ENCODE measurements at places on chromosomes 13 and 19.

DNA sequence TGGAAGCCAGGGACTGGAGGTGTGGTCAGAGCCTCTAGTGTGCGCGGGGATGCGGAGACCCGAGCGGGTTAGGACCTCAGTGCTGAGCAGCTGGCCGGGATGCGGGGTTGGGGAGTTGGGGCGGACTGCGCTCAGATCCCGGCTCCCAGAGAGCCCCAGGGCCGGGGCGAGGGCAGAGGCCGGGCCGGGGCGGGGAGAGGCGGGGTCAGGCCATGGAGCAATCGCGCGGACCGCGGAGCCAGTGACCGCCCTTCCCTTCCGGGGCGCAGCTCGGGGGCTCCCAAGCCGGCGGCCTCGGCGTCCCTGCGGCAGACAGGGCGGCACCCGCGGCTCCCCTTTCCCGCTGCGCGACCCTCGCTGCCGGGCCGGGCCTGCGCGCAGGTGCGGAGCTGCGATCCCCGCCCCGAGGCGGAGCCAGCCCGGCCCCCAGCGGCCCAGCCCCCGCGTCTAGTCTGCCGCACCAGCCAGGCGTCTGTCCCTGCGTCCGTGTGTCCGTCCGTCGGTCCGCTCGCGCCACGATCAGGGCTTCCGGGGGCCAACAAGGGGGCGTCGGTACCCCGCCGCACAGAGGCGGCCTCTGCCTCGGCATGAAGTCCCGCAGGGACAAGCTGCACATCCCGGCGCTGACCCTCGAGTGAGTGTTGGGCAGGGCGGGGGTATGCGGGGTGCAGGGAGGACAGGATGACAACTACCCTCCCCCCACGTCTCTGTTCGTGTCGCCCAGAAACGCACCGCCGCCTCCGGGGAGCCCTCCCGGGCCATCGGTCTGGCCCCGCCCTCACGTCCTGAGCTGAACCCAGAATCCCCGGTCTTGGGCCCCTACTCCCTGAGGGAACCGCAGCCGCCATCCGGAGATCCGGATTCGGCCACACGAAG lies 12.4 kb downstream of the MAST3 start:
- DNase-seq, result no peak

GRCh38 chr13:26971990-26972887 lies 199.4 kb downstream of the USP12 start:
- no peak for DNase-seq

DNA sequence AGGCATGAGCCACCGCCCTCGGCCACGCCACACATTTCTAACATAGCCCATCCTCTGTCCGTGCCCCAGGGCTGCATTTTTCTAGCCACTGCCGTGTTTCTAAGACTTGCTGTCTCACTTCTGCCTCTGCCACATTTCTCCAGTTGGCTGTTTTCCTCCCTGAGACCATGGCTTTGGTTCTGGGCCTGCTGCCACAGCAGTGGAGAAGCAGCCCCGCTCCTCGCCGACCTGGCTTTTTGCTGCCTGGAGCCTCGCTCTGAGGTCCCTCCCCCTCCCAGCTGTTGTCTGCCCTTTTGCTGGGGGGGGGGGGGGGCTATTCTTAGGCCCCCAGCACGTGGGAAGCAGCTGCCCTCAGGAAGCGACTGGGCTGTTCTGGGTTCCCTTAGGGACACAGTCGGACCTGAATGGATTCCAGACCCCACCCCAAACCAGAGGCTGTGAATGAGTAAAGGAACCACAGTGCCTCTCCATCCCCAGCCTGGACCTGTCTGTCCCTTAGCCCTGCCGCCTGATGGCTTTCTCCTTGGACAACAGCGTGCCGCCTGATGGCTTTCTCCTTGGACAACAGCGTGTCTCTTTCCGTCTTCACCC lies 3.3 kb downstream of the GYS1 start:
- no peak for DNase-seq

- DNase-seq, result no peak
Observed at GRCh38 chr13:36310417-36311108, 12.9 kb upstream of the CCDC169 start.

DNA sequence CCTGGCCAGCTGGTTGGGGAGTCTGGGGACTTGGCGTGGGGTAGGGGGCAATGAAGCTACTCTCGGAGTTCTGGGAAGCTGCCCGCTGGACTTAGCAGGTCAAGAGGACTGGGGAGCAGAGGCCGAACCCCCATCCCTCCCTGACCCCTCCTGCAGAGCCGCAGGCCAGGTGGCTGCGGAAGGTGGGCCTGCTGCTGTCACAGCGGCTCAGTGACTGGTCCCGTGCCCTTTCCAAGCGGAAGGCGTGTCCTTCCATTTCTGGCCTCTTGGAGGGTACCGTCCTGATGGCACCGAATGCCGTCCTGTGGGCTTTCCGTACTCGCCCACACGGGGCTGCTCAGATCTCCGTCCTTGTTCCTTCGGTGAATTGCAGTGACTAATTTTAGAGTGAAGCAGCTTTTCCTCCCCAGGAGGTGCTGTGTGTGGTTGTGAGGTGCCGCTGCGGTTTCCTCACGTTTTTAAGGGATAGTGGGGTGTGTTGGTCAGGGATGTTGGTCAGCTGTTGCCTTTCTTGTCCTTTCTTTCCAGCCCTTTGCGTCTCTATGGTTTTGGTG lies 20.8 kb downstream of the DOT1L start:
- DNase-seq, result no peak

DNA sequence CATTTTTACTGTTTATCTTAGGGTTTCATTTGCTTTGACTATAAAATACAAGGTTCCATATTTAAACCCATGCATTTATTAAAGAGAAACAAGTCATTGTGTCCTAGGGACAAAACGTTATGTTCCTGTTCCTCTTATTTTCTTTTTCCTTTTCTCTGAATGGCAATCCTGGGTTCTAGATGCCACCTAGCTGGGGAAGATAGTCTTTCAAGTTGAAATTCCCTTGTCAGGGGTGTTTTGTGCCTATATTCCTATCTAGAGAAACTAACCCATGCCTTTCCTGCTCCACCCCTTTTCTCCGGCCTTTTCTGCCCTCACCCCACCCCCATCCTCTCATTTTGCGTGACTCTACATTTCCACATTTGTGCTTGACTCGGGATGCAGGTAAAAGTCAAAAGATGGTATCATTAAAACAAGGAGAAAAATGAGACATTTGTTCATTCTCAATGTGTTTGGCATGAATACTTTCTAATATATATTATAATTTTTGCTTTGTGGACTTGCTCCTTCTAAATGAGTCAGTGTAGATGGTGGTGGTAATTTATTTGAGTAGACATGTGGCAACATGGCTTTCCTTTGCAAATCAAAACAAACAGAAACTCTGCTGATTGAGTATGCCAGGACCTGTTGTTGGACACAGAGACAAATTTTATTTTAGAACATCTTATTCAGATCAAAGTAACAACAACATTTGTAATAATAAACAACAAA lies 26.8 kb upstream of the STARD13 start:
- peak; percentile 46 for DNase-seq

GRCh38 chr13:51249770-51250741 lies 27.9 kb downstream of the FAM124A start:
- DNase-seq, result no peak

- DNase-seq, result no peak
Observed at GRCh38 chr13:59236309-59236919, 927.3 kb downstream of the DIAPH3 start.

DNA sequence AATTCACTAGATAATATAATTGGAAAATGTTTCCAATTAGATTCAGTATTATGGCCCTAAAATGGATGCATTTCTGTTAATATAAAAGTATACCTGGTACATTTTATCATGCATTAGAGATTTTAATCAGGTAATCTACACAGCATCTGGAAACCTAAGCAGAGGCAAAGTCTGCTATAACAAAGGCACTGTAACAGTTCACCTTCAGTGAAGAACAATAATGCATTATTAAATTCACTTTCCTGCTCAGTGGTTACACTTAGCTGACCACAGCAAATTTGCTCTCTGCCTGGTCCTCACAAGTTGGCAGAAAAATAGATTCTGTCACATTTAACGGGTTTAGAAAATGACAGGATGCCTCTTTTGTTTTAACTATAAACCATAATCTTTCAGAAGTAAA lies 326.9 kb downstream of the DACH1 start:
- DNase-seq, result no peak

DNA sequence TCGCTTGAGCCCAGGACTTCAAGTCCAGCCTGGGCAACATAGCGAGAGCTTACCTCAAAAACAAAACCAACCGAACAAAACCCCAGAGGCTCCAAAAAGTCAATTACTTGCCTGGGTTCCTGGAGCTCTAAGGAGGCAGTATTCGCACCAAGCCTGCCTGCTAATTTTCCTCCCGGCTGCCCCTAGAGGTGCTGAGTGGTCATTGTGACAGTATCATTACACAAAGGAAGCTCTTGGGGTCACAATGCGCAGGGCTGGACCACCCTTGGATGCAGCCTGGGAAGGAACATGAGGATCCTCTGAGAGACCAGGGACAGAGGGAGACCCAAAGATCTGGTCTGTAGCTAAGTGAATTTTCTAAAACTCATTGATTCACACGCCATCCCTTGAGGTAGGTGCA lies 8.5 kb upstream of the PEX11G start:
- DNase-seq, result no peak

DNA sequence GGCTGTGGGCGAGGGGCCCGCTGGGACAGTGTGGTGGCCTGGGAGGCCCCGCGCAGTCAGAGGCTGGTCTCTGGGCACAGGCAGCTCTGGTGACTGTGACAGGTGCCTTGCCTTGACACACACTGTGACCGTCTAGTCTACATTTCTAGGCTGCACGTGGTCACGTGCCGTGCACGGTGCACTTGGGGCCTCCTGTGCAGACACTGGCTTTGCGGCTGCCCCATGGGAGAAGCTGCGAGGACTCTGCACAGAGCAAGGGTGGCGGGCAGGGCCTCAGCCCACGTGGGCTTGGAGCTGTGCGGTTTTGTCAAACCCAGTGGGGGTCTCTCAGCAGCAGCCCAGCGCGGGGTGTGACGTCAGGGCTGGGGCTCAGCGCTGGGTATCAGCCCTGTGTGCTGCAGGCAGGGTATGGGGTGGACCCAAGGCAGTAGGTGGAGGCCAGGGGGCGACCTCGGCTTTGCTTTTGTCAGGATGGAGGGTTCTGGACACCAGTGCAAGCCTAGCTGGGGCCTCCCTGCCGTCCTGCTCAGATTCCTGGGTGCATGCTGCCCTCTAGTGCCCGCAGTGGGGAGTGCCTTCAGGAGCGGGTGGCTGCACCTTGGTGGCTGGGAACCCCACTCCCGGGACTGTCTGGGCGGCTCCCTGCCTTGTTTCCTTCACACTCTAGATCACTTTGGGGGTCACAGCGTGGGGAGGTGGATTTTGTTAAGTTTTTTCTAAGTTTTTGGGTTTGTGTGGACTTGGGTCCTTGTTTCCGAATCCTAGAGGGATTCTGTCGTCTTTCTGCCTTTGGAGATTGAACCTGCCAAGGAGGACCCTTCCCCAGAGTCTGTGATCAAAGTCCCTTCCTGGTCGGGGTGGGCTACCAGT lies 62.6 kb downstream of the KDM4B start:
- peak; percentile 78 for DNase-seq

DNA sequence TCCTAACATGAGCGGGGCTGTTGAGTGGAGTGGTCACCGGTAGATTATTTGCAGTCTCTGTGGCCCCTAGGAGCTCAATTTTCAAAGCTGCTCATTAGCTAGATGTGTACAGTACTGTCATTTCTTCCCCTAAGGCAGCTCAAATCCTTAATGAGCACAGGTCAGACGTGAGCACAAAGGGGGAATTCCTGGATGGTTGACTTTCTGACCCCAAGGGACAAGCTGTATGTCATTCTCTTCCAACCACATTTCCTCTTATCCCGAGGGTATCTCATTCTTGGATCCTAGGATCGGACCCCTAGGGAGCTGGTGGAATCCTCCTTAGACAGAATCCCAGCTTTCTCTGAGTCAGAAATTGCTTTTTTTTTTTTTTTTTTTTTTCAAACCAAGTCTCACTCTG lies 5.7 kb upstream of the OR7G3 start:
- DNase-seq, result peak; percentile 6

GRCh38 chr13:48678316-48678715 lies 24.6 kb downstream of the CYSLTR2 start:
- no peak for DNase-seq

- no peak for DNase-seq
Observed at GRCh38 chr13:38830442-38831045, 143.7 kb downstream of the FREM2 start.

- DNase-seq, result no peak
Observed at GRCh38 chr13:49253310-49253709, 5.6 kb downstream of the CDADC1 start.

DNA sequence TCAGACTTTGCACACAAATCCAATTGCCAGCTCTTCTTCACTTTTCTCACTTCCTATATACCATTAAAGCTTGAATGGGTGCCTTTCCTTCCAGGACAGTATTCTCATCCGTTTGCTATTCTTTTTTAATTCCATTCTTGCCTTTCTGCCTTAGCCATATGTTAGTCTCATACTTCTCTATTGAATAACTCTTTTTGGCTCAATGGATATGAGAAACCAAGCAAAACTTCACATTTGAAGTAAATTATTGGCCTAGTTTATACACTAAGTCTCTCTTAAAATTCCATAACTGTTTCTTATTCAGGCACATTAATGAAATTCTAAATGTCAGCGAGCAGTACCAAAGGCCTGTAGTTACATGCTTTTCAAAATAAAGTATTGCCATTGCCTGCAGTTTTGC lies 129.6 kb upstream of the FRY start:
- DNase-seq, result no peak

- DNase-seq, result no peak
Observed at GRCh38 chr13:23956106-23956505, 58.8 kb upstream of the C1QTNF9B start.

DNA sequence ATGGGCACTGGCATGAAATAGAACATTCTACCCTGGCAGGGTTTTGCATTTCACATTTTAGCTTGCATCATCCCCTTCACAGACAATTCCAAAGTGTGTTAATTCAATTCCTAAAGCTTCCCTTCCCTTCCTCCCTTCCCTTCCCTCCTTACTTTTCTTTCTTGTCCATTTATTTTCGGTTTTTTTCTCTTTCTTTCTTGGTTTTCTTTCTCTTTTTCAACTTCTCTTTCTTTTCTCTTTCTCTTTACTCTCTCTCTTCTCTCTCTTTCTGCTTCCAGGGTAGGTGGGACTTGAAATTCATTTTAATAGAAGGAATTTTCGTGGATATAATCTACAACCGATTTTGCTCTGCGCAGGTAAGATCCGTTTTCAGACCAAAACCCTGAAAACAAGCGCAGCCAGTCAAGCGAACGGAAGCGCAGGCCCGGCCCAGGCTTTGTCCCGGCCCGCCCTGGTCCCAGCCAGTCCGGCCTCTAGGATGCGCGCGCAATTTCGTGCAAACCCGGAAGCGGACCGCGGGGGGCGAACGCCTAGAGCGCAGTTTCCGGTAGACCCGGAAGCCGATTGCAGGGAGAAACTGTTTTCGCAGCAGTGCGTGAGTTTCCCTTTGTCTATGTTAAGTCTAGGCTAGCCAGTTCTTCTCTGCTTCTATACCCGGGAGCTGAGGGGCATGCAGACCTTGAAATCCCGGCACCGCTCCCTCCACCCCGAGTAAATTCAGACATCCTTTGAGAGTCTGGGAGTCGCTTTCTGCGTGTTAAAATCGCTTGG lies at the start of gene ZNF528:
Gene ZNF528, plus strand, starts transcription at position 540 of the 771 bp plus-strand sequence. CDS start 4,165 bp downstream, outside the sequence.
- DNase-seq, result peak; percentile 96

- DNase-seq, result no peak
Observed at GRCh38 chr13:54802226-54802625, 1773.6 kb downstream of the OLFM4 start.

DNA sequence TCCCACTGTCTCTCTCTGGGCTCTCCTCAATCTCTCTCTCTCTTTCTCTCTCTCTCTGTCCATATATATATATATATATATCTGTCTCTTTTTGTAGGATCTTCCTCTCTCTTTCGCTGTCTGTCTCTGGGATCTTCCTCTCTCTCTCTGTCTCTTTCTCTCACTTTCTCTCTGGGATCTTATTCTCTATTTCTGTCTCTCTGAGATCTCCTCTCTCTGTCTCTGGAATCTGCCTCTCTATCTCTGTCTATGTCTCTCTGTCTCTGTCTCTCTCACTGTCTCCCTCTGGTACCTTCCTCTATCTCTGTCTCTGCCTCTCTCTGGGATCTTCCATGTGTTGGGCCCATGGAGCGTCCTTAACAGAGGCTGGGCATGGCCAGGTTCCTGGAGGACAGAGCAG lies 3.4 kb downstream of the ATP1A3 start:
- DNase-seq, result no peak

Data from fibroblast of skin of scalp (primary cell).